Karpas-422 (cell line): ENCODE measurements at places on chromosomes 3 and 15. TPM values are rescaled to one million over a fixed set of nuclear protein-coding genes. Genes with fewer than 3 reads are reported as not detected.

- no peak for DNase-seq
These were observed 417 bp downstream of the TBCCD1 start for GRCh38 chr3:186566772-186567071.

DNA sequence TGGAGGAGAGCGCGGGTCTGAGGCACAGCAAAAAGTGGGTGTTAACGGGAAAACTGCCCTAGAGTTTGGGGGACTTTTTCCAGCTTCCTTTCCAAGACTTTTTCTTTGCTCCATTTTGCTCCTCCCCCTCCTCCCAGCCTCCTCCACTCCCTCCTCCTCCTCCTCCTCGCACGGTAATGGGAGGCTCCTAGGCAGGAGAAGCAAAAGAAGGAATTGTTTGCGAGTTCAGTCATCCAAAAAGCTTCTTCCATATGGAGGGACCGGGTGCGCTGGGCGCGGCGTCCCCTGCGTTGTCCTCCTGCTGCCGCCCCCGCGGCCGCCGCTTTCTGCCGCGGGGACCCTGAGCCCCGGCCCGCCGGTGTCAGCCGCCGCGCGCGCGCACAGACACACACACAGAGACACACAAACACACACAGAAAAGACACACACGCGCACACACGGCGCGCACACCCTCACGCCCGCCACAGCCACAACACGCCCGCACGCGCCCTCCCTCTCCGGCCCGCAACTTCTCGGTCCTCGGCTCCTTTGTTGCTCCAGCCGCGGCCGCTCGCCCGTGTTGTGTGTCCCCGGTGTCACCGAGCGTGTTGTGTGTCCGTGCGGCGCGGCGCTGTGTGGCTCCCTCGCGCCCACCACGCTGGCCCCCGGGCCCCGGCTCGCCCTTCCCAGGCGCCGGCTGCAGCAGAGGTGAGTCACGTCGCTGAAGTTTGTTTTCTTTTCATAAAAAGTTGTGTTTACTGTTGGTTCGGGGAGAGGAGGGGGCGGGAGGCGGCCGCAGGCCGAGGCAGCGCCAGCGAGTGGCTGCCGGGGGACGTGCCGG lies at the start of gene BOC:
TSS of gene BOC (plus strand) at position 228 of the 820 bp plus-strand sequence. CDS start 38,246 bp downstream, outside the sequence.
- no peak for DNase-seq

DNA sequence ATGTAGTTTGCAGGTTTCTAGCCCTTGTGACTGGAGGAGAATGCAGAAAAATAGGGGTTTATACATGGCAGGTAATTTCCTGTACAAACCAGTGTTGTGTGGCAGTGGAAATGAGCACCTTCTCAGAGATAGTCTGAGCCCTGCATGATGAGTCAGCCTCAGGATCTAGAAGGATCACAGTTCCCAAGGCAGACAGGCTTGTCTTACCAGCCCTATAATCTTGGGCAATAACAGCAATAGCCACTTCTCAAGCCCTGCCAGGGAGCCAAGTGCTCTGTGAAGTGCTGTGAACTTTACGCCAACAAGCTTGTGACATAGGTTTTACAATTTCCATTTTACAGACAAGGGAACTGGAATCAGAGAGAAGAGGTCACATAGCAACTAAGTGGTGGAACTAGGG lies 89.4 kb downstream of the CD47 start:
- DNase-seq: no peak

GRCh38 chr3:47714606-47715005 lies 67.1 kb downstream of the SMARCC1 start:
- no peak for DNase-seq

- DNase-seq: no peak
These were observed 18.9 kb downstream of the EFCAB12 start for GRCh38 chr3:129409541-129409940.

DNA sequence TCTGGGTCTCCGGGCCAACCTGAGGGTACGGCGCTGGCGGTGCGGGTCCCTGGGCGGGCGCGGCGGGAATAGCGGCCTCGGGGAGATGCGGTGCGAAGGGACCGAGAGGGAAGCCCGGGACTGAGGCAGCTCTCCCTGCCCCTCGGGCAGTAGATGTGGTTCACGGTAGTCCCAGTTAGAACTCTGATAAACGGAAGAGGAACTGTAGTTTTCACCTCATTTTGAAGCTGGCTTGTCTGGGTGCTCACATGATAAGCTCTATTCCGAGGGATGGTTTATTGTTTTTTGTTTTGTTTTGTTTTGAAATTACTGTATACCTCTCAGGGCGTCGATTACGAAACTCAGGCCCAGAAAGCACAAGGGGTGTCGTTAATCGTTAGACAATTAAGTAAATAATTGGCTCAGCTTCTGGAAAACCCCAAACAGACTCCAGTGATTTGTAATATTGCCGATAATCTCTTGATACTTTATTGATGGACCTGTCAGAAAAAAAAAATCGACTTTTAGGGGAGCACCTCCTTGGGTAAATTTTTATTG lies 413 bp downstream of the NUSAP1 start:
- peak; percentile 79 for DNase-seq

DNA sequence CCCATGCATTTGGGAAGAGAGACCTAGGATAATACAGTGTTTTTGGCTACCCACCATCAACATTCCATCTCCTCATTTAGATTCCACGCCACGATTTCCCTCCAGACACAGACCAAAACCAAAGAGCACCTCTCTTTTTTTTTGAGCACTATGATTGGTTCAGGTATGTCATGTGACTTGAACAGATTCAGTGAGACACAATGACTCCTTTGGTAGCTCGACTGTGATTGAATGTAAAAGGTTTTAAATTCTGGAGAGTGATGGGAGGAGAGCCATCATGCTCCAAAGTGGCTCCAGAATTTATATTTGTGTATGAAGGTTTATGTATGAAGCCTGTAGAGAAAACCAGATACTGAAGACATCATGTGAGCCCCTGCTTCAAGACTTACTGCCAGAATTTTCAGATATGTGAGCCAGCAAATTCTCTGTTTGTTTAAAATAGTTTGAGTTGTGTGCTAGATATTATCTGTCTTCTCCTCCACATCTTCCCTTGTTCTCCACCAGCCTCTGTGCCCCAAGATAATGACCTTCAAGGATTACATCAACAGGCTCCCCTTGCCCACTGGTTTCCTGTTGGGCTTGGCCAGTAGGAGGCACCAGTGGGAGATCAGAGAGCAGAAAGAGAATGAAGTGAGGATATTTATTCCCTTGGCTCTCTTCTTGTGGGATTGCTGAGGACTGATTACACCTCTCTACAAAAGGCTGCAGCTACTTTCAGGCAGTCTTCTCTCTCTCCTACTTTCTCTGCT lies 12.5 kb downstream of the MYD88 start:
- no peak for DNase-seq

GRCh38 chr3:115999001-115999585 lies 375.8 kb downstream of the GAP43 start:
- no peak for DNase-seq

DNA sequence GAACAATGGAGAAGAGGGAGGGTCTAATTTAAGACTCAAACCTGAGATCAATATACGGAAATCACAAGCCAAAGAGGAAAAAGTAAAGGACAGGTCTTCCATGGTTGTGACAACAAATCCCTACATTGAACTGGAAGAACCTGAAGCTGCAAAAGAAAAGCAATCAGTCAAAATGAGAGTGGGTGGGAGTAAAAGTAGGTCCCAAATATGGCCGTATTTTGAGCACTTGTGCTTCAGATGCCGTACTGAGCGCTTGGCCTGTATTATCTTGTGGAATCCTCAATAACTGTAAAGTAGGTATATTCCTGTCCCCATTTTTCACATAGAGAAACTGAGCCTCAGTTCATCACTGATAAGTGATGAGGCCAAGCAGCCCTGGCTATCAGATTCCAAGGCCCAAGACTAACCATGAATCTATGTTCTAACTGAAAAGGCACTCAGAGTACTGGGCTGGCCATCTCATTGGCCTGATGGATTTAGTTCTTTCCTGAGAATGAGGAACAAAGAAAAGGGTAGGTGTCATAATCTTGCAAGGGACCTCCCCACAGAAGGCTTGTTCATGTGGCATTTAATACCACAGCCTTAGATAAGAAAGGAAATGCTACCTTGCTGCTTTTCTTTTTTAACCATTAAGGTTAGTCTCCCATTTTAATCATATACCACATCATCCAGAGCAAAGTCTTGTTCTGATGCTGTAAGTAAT lies 52.5 kb downstream of the LRRN1 start:
- no peak for DNase-seq

DNA sequence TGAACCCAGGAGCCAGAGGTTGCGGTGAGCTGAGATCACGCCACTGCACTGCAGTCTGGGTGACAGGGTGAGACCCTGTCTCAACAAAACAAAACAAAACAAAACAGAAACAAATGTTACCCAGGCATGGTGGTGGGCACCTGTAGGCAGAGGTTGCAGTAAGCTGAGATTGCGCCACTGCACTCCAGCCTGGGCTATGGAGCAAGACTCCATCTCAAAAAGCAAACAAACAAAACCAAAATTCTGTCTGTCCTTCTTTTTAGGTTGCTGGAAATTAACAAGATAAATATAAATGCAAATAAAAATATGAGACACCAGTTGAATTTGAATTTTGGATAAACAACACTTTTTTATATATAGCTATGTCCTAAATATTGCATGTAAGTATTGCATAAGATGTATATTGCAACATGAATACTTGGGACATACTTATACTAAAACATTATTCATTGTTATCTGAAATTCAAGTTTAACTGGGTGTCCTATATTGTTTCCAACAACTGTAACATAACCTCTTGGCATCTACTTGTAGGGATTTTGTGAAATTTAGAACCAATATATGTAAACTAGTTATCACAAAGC lies 4.7 kb upstream of the CEP97 start:
- peak; percentile 21 for DNase-seq

GRCh38 chr15:54374184-54374952 lies 396.1 kb downstream of the UNC13C start:
- no peak for DNase-seq

DNA sequence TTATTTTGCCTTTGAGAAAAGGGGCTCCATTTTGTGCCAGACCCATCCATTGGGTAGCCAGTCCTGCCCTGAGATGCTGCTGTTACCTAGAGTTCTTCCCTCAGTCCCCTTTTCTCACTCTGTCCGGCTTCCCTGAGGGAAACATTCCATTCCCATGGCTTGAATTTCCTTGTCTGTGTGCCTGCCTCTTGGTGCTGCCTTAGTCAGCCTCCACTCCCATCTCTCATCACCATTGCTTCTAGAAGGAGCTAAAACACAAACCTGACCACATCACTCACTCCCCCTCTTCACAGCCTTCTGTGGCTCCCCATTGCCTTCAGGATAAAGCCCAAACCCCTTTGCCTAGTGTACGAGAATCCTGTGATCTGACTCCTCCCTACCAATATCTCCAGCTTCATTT lies 25.2 kb upstream of the C2CD4B start:
- DNase-seq: no peak

DNA sequence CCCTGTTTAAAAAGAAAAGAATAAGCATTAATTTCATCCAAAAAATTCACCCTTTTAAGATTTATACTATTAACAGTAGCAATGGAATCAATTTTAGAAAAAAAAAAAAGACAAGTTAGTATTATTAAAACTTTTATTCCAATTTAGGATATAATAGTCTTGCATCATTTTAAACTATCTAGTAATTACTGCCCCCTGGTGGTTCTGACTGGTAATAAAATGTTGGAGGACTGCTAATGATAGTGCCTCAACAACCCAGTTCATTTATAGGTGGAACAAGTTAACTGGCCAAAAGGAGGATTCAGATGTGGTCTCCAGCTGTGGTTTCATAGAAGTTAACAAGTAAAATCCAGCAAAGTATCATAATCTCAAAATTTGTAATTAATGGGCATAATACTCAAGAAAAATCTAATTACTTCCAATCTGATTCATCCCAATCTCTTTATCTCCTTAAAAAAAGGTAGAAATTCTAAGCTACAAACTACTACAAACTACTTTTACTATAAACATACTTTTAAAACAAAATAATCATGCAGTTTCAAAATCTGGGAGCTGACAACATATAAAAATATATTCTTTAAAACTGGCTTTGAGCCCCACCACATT lies 30.7 kb upstream of the WDR49 start:
- DNase-seq: peak; percentile 89

- DNase-seq: no peak
These were observed 47.0 kb downstream of the GNB4 start for GRCh38 chr3:179404307-179404706.

DNA sequence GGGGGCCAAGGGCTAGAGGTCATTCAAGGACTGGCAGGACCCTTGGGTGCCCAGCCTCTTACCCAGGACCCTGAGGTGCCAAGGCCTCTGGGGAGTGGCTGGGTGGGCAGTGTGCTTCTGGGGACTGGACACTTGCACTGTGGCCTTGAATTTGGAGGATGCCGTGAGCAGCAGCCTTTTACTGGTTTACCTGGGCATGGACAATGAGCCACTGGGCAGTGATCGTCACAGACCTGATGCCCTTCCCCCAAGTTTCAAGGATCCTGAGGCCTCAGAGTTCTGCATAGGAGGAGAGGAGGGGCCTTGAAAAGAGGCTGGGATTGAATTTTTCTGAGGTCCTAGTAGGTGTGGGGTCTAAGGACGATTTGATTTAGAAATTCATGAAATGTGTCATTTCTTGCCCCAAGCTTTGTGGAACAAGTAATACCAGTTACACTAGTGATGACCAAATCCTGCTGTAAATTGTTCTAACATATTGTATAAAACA lies 146.1 kb upstream of the TPM1 start:
- DNase-seq: peak; percentile 16

- no peak for DNase-seq
These were observed 1.3 kb upstream of the ETV5 start for GRCh38 chr3:186109897-186110803.

DNA sequence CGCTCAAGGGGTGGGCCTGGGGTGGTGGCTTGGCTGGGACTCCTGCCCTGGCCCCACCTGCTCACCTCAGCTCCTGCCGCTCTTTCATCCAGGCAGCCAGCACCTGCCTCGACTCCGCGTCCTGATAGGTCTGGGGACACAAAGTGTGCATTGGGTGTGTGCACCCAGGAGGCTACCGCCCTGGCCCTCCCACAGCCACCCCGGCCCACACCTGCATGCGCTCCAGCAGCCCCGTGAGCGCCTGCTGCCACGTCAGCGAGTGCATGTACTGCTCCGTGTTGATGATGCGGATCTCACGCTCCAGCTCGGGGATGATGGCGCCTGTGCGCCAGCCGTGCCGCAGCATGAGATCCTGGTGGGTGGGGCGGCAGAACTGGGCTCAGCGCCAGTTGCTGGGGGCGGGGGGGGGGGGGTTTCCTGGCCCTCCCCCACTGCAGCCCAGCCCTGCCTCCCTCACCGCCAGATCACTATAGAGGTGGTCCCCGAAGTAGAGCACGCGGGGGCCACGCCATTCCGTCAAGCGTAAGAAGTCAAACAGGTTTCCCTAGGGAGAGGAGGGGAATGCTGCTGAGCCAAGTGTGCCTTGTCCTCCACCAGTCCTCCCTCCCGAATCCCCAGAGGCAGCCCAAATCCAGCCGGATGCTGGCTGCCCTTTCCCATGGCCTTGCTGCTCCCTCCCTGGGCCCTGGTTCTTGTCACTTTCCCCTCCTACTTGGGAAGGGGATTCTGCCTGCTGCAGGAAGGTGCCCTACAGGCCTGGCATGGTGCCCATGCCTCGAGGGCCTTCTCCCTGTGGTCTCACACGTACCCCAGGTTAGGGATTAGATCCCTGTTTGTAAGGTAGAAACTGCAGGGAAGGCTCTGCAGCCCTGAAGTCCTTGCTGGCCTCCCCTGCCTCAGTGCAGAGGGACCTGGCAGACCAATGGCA lies 8.6 kb downstream of the NT5DC2 start:
- DNase-seq: no peak

RTP1 gene
- total RNA-seq: 1.2 TPM in 1 of 2 replicates, not detected in the other

GASK1A gene
- 6.4 and 8.1 TPM in 2 replicates for total RNA-seq

LIPC gene
- total RNA-seq: not detected in 2 replicates

ZBTB20 gene
- total RNA-seq: 1.6 and 2.8 TPM in 2 replicates

SPG11 gene
- 80.6 and 123 TPM in 2 replicates for total RNA-seq

GOLGA6B gene
- total RNA-seq: not detected in 2 replicates

THPO gene
- 6.6 and 12.5 TPM in 2 replicates for total RNA-seq

DAZL gene
- not detected in 2 replicates for total RNA-seq

WDR82 gene
- 30.4 and 42.0 TPM in 2 replicates for total RNA-seq

CD200 gene
- total RNA-seq: not detected in 2 replicates

CSK gene
- 172 and 306 TPM in 2 replicates for total RNA-seq

CRTAP gene
- total RNA-seq: 33.9 and 72.5 TPM in 2 replicates
